ENCODE measurements at places on chromosomes 16 and 17.

DNA sequence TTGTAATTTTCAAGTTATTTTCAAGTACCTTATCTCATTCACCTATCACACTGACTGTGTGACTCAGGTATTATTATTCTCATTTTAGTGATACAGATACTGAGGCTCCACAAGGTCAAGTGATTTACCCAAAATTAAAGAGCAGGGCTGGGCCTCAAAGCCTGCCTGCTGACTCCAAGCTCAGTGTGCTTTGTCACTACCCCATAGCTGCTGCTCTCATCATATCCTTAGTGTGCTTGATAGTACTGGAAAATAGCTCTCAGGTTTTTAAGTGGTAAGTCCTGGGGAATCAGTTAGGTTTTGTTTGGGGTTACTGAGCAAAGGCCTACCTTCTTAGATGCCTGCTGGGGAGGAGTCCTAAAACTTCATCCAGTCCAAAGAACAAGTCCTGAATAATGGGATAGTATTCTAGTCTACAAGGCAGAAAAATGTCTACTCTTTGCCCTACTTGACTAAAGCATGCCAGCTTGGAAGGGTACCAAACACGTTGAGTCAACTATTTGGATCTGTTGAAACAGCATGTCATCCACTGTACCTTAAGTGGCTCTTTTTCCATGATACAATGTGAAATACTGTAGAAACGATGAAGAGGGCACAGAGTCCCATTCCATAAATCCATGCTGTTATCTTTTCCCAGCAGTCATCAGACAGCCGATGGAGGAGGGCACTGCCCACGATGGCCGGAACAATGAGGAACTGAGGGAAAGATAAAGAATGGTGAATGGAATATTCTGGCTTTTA, 10.7 kb downstream of the MMD start:
- DNase-seq, result peak; percentile 55

DNA sequence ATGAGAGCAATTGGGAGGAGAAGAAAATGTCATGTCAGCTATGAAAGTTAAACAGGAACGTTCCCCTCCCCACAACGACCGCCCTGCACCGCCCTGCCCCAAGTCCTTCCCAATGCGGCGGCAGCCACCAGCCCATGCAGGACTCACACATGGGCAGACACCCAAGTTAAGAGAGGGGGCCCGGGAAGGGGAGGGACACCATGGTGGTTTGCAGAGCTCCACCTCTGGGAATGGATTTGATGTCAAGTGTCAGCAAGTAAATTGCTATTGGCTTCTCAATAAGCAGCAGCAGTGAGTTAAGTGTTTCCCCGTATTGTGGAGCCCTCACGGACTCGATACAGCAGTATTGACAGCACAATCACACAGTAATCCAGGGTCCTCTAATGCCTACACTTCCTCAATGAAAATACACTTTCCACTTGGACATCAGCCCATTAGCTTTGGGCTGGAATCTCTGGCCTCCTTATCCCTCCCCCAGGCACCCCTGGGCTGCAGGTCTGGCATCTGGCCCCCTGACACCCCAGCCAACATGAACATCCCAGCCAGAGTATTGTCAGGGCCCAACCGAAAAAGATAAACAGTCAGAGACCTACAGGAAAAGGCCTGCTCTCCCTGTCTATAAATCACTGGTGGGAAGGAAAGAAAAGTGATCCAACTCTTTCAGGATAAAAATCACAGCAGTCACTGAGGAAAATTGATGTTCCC, 22.6 kb downstream of the ZFHX3 start:
- DNase-seq, result no peak

DNA sequence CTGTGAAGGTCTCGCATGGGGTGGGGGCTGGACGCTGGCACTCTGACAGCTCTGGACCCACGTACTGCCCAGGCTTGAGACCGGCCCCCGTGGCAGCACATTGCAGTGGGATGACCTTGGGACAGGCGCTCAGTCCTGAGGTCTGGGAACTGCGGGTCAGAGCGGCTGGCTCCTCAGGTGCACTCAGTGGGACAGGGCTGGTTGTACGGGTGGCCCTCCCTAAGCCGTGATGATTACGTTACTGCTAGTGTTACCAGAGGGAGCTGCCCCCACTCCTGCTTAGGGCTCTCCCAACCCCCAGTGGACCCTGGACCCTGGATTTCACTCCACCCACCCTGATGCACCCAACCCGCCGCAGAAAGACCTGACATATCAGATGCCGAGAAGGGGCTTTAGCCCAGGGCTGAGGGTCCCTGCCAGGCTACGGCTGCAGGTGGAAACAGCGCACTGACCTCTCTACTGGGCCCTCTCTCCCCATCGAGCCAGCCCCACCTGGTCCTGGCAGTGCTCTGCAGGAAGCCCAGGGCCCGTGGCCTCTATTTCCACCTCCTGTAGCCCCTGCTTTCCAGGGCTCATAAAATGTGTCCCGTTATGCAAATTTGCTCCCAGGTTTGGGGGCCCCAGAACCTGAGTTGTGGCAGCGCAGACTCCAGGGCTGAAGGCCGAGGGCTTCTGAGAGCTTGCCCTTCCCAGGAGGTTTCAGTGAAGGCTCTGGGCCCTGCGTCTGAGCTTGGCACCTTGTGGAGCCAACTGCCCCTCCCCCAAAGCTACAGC, 77.2 kb downstream of the RTN4RL1 start:
- DNase-seq, result peak; percentile 30

- no peak for DNase-seq
Measured at GRCh38 chr16:63978240-63978639, 1143.6 kb downstream of the CDH11 start.

DNA sequence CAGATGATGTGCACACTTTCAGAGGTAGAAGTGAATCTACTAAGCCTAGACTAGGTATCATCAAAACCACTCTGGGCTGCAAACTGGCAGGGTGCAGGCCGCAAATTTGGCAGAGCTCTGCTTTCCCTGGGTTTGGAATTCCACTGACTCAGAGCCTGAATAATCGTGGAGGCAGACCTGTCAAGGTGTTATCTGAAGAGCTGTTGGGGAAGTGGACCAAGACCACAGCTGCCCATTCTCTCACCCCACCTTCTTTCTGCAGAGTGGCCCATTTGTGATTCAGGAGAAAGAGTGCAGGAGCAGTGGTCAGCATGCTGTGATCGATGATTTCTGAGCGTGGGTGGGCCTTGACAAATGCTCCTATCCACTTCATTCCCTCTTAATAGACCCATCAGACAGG, 45.8 kb upstream of the CBLN1 start:
- no peak for DNase-seq

DNA sequence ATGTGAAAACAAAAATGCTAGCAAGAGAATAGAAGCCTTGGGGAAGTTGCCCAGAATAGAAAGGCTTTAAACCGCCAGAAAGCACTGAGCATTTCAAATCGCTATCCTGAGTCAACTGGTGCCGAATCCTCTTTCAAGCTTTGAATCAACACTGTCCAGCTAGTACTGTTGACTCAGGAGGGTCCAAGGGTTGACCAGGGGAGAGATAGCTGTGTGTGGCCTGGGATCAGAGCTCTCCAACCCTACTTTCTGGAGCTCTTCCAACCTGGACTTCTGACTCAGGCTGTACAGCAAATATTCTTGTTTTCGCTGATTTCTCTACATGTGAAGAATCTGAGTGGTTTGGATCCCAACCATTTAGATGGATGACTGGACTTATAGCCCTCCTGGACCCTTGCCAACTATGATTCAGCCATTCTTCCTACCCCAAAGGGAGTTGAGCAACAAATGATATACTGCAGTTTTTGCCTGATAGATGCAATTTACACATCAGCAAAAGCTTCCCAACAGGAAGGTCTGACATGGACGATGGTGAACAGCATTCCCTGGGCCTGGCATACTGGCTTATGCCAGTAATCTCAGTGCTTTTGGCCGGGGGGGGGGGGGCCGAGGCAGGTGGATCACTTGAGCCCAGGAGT, 154.0 kb upstream of the SDK2 start:
- peak; percentile 100 for DNase-seq

DNA sequence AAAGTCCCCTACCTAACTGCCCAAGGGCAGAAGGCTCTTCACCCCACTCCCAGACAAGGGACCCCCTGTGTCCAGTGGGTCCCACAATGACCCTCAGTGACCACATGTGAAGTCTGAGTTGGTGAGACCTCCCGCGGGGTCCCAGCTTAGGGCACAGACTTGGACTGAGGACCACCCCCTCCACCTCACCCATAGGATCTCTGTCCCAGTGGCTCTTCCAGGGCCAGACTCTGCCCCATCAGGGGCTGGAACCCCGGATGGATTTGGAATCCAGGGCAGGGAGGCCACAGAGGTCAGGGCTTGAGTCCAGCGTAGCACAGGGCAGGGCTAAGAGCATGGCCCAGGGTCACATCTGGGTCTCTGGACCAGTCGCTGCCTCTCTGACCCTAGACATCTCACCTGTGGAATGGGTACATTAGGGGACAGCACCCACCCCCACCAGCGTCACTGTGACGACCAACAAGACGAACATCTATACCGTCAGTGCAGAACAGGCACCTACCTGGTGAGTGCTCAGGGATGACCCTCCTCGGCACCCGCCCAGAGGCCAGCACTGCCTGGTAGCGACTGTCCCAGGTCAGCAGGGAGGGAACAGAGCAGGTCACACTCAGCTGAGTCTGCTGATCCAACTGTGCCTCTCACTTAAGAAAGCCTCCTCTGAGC, 37.7 kb downstream of the TNFRSF13B start:
- DNase-seq, result no peak

GRCh38 chr16:2155977-2156848, 631 bp downstream of the TRAF7 start:
- peak; percentile 39 for DNase-seq

DNA sequence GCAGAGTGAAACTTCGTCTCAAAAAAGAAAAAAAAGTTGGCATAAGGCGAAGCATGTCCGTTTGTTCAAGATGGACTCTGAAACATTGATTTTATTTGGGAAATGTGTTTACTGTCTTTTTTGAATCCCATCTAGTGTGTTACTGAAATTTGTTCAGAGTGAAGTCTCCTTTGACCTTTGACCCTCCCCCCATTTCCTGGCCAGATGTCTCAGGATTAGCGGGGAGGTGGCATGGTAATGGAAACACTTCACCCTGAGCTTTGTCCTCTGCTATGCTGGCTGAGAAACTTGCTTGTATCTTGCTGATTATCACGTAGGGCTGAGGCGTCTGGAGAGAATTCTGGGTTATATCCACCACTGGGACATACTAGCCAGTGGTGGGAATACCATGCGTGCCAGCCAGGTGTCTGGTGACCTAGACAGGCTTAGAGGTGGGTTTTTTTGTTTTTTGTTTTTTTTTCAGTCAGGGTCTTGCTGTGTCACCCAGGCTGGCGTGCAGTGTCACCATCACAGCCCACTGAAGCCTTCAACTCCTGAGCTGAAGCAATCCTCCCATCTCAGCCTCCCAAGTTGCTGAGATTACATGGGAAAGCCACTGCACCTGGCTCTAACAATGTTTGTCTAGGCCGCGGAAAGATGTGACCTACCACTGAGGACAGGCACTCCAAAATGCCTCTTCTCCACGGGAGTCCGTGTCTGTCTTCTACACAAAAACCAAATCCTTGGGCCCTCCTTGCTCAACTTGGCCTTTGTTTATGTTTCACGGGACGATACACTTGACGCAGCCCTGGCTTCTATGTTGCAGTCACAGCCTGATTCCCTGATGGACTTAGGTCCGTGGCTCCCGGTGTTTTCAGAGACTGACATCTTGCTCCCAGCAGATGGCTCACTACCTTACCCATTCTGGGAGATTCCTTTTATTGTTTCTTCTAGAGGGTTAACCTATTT, 6.6 kb upstream of the GALK1 start:
- peak; percentile 56 for DNase-seq

- DNase-seq, result peak; percentile 82
Measured at GRCh38 chr17:19747829-19748806, at the start of gene ALDH3A1. ALDH3A1 (minus strand) TSS chr17:19748298; CDS start chr17:19745129, 3,169 bp downstream.

- no peak for DNase-seq
Measured at GRCh38 chr16:84459941-84460405, 44.5 kb downstream of the MEAK7 start.

GRCh38 chr17:56879280-56879679, 34.6 kb downstream of the TRIM25 start:
- DNase-seq, result no peak

GRCh38 chr17:8856869-8857575, 10.5 kb downstream of the PIK3R6 start:
- no peak for DNase-seq

DNA sequence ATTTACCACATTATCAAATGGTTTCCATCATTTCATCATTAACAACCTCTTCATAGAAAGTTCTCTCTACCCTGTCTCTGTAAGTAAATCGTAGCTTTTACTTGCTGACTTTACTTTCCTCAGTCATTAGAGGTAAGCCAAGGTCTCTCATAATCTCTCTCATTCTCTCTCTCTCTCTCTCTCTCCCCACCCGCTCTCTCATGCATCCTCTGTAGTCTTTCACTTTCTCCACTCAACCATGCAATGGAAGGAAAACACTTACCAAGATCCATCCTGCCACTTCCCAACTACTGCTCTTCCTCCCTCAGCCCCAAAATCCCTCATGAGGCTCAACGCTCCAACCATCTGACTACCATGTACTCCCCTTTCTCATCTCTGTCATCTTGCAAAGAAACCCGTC, 6.1 kb downstream of the CEP112 start:
- no peak for DNase-seq

DNA sequence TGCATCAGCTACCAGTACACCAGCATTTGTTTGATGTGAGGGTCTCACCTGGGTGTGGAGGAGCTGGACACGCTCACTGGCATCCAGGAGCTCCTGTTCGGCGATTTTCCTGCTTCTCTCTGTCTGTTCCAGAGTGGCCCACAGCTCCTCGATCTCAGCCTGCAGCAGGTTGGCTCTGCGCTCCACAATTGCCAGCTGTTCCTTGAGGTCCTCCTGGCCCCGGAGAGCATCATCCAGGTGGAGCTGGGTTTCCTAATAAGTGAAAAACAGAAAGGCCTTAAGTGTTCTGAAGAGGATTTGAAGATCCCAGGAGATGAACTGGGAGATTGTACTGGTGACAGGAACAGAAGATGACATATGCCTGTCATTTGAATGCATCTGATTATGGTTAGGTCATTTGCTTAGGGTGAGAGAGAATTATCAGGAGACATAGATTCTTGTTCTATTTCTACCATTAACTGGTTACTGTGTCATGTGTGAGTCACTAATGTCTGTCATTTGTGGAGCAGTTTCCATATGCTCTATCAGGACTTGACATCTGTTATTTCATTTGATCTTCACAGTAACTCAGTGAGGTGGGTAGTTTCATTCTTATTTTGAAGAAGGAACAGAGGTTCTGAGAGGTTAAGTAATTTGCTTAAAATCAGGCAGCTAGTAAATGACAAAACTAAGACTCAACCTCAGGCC, 21.5 kb upstream of the MYH13 start:
- DNase-seq, result no peak

DNA sequence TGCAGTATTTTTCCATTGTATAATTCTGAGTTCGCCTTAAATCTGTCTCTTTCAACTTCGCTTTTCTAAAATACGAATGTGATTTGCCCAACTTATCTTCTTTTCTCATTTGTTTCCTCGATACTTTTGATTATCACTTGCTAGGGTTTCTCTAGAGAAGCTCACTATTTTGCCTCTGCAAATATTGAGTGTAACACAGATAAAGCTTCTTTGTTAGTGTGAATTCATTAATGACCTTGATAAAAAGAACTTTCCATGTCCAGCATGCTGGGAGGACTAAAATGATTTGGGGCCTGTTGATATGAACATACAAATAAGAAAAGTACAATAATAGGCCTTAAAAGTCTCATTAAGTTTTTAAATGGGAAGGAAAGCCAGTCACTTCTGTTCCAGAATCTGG, 303.3 kb downstream of the MAP2K6 start:
- no peak for DNase-seq

GRCh38 chr17:77708936-77709335, 249.6 kb upstream of the TNRC6C start:
- DNase-seq, result no peak
